Heart right ventricle (tissue), 16 donors: ENCODE measurements at places on chromosomes 1 and 21. TPM values are rescaled to one million over a fixed set of nuclear protein-coding genes. Genes with fewer than 3 reads are reported as not detected.

The RGS13 gene
- not detected for polyA plus RNA-seq

The PHACTR4 gene
- polyA plus RNA-seq = 36.1 TPM

The PTPRC gene
- polyA plus RNA-seq = 1.4 TPM

The ZNF695 gene
- polyA plus RNA-seq = 0.01 TPM

DNA sequence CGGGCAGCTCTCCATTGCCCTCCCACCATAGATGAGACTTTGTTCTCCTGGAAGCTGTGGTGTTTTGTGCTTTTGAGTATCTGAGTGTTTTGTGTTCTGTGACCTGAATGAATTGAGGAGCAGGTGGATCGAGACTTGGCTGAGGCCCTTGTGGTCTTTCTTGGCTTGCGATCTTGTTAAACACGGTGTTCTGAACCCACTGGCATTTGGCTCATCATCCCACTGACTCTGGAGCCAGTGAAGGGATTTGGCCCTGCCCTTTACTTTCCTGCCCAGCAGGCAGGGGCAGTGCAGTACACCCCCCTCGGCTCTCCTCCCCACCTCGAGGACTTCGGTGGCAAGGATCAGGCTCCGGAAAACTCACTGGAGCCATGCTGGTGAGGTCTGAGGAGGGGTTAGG lies 30.6 kb downstream of the PKNOX1 start:
- H3K4me3 ChIP-seq = no peak overlapping the region
- peaks cover 12% of the 10 kb centered on the region for H3K36me3 ChIP-seq
- no peak for DNase-seq

- no peak overlapping the region for H3K4me3 ChIP-seq
- no peaks in the 10 kb centered on the region for H3K27me3 ChIP-seq
- no peak for DNase-seq
- H3K36me3 ChIP-seq = no peaks in the 10 kb centered on the region
- no peak overlapping the region for H3K27ac ChIP-seq
Observed at GRCh38 chr1:195851804-195852203, 756.4 kb downstream of the KCNT2 start.

DNA sequence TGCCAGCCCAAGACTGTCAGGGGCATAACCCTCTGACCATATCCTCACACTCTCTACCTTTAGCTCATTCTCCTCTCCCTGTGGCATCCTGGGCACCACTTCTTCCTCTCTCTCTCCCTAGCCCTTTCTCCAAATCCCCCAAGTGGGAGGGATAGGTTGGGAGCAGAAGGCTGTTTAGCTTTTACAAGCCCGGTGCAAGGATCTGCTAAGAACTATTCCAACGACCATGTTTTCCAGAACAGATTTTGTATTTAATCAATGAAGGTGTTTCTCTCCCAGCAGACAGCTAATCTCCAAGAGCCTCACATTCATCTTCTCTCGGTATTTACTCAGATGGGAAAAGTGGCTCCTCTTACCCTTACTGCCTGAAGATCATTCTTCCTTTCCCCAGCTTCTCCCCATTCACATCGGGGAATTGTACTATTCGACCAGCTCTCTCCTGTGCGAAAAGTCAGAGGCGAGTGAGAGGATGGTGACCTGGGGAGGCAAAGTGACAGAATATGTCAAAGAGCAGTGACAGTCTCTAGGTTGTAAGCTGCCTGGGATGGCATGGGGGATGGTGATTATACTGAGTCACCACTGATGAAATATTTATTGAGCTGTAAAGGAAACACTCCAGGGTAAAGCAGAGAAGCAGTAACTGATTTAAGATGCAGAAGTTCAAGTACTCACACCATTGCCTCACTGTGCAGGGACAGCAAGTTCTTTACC lies 47.0 kb upstream of the RBM15 start:
- H3K27me3 ChIP-seq = no peaks in the 10 kb centered on the region
- H3K4me1 ChIP-seq = no peaks in the 10 kb centered on the region

GRCh38 chr21:14740116-14740515 lies 194.0 kb upstream of the SAMSN1 start:
- H3K4me1 ChIP-seq = no peaks in the 10 kb centered on the region
- H3K36me3 ChIP-seq = no peaks in the 10 kb centered on the region
- no peaks in the 10 kb centered on the region for H3K27me3 ChIP-seq
- H3K4me3 ChIP-seq = no peak overlapping the region
- no peak overlapping the region for H3K27ac ChIP-seq
- no peak for DNase-seq

- H3K36me3 ChIP-seq = no peaks in the 10 kb centered on the region
- no peaks in the 10 kb centered on the region for H3K27me3 ChIP-seq
- no peak for DNase-seq
- no peak overlapping the region for H3K4me3 ChIP-seq
Observed at GRCh38 chr1:54309631-54310366, 96.4 kb downstream of the SSBP3 start.

GRCh38 chr1:211323156-211324063 lies 3.2 kb upstream of the TRAF5 start:
- no peak overlapping the region for H3K27ac ChIP-seq
- H3K27me3 ChIP-seq = no peaks in the 10 kb centered on the region
- no peaks in the 10 kb centered on the region for H3K36me3 ChIP-seq
- no peak overlapping the region for H3K4me3 ChIP-seq

- no peak overlapping the region for H3K27ac ChIP-seq
- no peak overlapping the region for H3K4me3 ChIP-seq
- H3K36me3 ChIP-seq = no peaks in the 10 kb centered on the region
- H3K4me1 ChIP-seq = no peaks in the 10 kb centered on the region
- no peaks in the 10 kb centered on the region for H3K27me3 ChIP-seq
Observed at GRCh38 chr1:214467078-214467585, 84.3 kb downstream of the PTPN14 start.

DNA sequence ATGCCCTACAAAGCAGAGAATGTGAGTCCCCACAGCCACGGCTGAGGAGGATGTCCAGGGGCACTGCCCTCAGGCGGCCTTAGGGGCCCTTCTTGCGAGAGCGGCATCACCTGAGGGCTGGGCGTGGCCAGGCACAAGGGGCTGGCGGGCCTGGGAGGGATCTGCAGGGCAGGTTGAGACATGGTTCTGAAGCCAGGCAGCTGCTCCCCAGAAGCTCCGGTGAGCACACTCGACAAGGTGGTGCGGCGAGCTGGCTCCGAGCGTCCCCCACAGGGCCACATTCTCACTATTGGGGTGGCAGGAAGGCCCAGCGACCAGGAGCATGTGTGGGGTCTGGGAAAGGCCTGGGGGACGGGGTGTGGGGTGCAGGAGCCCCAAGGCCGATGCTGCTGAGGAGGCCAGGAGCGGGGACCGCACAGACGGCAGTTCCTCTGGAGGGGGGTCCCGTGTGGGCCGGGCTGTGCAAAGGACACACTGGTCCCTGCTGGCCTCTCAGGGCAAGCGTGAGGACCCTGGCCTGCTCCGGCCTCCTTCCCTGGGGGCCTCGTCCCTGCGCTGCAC lies 47.2 kb downstream of the MORN1 start:
- no peaks in the 10 kb centered on the region for H3K27me3 ChIP-seq
- no peak overlapping the region for H3K27ac ChIP-seq
- no peak for DNase-seq

DNA sequence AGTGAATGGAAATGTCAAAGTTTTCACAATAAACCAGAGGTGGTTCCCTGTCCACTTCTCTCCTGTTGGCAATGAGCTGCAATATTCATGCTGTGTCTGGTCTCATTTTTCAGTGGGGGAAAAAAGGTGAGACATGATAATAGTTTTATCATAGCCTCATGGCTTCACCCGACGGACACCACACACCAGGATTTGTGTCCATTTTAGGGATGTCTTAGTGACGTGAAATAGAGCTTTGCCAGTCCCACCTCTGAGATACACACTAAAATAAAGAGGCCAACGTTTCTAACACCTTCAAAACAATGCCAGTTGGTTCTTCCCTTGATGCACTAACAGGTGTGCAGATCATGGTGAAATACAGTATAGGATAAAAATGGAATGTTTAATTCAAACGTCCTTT lies 91.5 kb upstream of the TLR5 start:
- H3K4me3 ChIP-seq = no peak overlapping the region
- H3K36me3 ChIP-seq = no peaks in the 10 kb centered on the region
- H3K27me3 ChIP-seq = no peaks in the 10 kb centered on the region
- H3K4me1 ChIP-seq = peaks cover 9% of the 10 kb centered on the region

GRCh38 chr1:159181328-159182024 lies 10.1 kb downstream of the CADM3 start:
- H3K4me3 ChIP-seq = no peak overlapping the region
- H3K36me3 ChIP-seq = no peaks in the 10 kb centered on the region
- H3K27me3 ChIP-seq = no peaks in the 10 kb centered on the region
- no peaks in the 10 kb centered on the region for H3K4me1 ChIP-seq

GRCh38 chr1:147451628-147452027 lies 89.7 kb upstream of the BCL9 start:
- H3K4me1 ChIP-seq = no peaks in the 10 kb centered on the region
- H3K36me3 ChIP-seq = no peaks in the 10 kb centered on the region
- no peaks in the 10 kb centered on the region for H3K27me3 ChIP-seq
- H3K27ac ChIP-seq = no peak overlapping the region
- no peak for DNase-seq
